ENCODE measurements at places on chromosomes 6 and 20.

- no peak for DNase-seq
These were observed 37.4 kb upstream of the OPRM1 start for GRCh38 chr6:154001494-154002285.

DNA sequence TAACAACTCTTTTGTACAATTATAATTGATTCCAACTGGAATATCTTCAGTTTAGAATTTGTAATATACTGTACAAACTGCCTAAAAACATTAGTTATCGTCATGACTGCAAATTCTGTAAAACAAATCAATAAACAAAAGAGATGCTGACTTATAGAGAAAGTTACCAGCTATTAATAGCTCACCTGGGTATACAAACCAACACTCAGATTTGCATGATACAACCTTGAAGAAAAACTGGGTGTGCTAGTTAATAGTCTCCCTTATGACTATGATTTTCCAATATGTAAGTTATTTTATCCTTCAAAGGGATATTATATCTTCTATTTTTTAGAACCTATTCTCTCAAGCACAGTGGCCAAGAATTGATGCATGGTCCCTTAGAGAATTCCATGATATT is 698.5 kb downstream of the FRK start:
- no peak for DNase-seq

DNA sequence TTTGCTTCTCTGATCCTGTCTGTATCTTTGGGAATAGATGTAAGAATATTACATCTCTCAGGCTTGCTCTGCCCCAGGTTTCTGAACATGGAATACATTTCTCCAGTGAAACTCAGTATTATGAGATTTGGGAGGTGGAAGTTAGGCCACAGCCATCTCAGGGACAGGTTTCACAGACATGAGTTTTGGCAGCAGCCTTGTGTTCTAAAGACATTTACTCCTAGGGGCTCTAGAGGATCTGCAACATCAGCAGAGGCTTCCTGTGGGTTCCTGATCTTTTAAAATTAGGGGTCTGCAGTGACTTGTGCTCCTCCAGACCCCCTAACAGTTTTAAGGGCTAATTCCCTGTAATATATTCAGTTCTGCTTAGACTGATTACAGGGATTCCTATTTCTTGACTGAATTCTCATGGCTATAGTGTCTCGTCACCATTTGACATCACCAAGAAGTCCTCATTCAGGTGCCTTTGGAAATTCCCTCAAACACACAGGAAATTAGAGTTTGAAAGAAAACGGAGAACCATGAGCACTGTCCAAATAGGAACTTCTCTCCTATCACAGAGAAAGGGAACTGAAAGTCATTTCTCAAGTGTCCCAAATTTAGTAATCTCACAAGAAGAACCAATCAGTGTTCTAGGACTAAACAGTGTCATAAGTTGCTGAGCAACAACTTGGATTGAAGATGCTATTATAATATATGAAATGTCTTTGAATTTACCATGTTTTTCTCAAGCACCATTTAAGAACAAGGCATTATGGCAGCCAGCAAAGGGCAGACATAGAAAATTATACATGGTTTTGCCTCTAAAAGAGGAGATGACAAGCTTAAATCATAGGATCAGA is 2.5 kb upstream of the HLA-DRA start:
- no peak for DNase-seq

- peak; percentile 11 for DNase-seq
These were observed 13.3 kb downstream of the GRM4 start for GRCh38 chr6:34132486-34133185.

DNA sequence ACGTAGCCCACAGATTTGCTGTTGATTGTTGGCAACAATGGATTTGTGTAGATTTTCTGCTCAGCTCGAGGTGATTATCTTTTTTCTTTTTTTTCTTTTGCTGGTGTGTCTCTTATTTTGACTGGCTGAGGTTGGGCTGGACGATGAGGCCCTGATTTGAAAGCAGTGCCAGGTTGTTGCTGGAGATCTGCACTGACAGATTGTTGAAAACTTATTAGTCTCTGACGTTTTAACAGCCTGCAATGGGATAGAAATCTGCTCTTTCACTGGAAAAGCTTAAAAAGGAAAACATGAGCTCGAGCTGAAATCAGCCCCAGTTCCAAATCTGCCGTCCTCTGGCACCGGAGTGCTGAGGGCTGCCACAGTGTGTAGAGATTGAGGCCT is 87.7 kb downstream of the PDE7B start:
- DNase-seq: no peak

Data from T1000 (cell line).